Stimulated activated CD8-positive, alpha-beta memory T cell treated with anti-CD3 and anti-CD28 coated beads, Interleukin-7, amount 100 ng/mL, for 1 hour (primary cell): ENCODE measurements at places on chromosomes 13 and 19.

DNA sequence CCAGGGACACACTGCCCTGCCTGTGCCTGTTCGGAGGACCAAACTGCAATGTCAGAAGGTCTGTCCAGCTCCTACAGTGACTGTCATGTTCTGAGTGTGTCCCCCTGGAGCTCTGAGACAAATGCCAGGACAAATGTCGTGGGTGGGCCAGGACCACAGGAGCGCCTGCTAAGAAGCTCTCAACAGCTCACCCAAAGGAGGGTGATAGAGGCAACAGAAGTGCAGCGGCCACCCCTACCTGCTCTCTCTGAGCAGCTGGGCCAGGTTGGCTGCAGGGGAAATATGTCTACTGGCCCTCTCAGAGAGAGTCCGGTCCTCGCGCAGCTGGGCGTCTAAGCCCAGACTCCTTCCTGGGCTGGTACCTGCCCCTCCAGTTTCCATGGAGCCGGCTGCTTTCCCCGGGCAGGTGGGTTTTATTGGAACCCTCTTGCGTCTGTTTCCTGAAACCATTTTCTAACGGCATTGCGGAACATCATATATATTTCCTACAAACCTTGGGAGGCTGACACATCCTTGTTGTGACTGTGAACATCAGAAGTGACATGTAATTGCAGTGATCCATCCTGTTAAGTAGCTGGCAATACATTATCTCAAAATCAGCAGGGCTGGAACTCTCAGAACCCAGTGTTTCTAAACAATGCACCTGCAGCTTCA lies 78.1 kb downstream of the CHST8 start:
- no peak for DNase-seq

DNA sequence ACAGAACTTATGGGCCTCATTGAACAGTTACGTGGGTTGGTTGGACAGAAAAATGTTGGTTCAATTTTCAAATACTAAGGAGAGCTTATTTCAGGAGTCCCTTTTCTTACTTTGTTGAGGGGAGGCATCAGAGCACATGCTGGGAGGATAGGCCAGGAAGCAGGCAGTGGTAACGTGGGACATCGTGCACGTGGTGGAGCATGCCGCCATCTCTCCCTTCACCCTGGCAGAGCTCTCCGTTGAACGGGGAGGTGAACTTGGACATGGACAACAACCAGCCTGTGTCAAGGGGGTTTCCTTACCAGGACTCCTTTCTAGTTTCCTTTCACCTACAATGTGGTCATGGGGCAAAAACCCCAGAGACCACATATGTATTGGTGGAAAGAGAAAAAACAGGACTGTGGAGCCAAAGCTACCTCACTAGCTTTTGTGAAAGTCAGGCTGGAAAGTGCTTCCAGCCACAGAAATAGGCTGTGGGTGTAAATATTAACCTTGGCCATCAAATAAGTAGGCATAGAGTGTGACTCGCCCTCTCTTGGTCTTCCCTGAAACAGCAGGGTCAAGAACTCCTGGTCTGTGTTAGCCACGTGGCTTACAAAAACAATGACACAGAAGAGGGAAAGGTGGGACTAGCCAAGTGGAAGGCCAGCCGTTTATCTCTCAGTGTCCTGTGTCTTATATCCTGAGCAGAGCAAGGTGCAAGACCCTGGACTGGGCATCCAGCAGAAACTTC lies 14.4 kb downstream of the MICOS13 start:
- no peak for DNase-seq

DNA sequence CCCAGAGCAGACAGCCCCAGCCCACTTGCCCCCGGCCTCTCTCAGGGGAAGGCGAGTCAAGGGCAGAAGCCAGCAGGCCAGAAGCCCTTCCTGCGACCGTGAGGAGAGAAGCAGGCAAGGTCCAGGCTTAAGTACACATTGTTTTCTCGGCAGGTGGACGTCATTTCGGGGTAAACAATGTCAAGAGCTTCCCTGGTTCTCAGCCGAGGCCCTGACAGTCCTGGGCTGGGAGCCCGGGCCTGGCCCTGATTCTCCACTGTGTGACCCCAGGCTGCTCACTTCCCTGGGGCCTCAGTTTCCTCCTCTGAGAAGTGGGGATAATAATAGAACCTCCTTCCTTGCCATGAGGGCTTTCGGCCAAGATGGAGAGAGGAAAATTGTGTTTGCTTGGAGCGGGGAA lies 19.4 kb downstream of the PLVAP start:
- no peak for DNase-seq

DNA sequence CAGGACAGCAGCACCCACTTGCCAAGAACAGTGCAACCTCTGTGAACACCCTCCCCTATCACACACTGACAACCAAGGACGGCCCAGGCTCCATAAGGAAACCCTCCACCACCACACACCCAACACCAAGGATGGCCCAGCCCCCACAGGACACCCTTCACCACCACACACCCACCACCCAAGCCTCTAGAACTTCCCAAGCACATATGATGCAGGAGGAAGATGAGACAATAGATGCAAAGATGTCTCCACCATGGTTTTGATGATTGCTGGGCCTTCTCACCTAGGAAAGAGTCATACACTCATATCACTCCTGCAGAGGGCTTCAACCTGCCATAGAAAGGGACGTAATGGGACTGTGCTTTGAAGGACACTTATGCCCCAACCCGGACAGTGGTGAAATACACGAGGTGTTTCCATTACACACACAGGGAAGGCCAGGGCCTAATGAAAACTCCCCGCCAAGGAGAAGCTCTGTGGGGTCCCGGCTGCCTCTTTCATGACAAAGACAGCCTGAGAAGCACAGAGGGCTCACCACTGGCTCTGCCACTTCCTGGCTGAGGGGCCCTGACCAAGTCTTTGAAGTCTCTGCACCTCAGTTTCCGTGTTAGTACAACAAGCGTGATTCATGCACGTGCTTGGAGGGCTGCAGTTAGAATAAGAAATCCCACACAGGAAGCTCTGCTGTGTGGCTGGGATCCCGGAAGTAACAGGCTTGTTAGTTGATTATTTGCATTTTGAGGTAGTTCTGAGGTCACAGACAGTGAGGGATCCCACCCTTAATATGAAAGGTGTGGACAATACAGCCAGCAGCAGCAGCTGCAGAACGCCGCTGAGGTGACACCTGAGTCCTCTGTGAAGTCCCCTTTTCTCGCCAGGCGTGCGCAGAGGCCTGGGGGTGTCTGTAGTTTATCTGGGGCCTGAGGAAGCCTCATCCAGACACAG lies 61.9 kb upstream of the ATP12A start:
- DNase-seq: peak; percentile 55

DNA sequence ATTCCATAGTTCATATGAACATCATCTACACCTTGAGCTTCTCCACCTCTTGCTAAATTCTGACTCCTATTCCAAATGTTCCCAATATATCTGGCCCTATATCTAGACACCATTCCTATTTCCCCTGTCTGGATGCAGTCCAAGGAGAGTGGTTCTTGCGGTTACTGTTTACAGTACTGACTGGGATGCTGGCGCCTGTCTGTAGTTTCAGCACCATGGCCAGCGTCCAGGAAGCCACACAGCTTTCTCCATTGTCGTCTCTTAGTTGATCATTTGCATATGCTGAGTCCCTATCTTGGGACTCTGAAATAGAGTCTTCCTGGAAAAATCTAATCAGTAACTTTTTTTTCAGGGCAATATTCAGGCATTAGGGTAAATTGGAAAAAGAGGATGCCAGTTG lies 14.9 kb downstream of the LAIR2 start:
- DNase-seq: no peak

DNA sequence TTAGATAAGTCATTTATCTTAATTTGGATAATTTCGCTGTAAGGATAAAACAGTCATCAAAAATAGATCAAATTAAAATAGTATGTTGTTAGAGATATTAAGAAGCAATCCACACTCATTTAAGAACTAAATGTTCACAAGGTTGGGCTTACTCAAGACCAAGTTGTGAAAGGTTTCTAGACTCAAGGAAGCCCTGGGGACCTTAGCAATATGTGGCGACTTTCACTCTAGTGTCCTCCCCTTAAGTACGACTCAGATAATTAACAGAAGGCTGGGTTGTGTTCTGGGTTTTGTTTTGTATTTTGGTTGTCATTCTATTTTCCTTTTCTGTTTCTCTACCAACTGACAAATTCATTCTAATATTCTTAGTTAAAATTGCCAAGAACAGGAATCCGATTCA lies 1008.0 kb downstream of the PCDH9 start:
- DNase-seq: no peak

DNA sequence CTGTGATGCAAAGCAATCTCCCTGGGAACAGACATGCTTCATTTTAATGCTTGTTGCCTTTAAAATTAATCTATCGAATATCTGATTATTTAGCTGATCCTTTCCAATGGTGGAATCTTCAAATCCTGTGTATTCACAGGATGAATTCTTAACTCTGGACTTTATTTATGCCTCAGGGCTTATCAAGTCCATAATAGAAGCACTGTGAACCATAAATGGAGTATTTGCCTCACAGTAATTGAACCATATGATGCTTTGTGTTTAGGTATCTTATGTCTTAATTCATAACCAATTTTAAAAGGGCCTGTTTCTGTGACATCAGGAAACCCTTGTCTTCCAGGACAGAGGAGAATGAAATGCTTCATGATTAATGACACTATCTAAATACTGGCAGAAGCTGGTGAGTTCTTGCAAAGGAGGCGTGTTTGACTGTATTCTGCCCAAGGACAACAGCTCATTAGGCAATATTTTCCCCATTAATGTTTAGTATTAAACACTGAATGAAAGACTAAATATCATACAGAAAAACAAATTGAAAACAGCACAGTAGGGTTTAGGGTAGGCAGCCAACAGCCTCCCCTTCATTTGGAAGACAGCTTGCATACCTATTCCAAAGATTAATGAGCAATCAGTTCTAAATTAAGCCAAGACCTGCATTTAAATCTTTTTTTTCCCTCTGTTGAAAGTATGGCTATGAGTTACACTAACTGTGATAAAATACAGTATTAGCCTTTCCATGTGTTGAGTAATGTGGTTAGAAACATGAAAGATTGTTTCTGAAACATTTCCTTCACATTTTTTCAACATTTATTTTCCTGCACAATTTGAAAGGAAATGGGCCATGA lies 709.4 kb downstream of the PCDH9 start:
- no peak for DNase-seq

GRCh38 chr19:5290336-5291262 lies 50.0 kb downstream of the PTPRS start:
- no peak for DNase-seq

- no peak for DNase-seq
These were observed 484 bp upstream of the MUC16 start for GRCh38 chr19:9010693-9011092.

DNA sequence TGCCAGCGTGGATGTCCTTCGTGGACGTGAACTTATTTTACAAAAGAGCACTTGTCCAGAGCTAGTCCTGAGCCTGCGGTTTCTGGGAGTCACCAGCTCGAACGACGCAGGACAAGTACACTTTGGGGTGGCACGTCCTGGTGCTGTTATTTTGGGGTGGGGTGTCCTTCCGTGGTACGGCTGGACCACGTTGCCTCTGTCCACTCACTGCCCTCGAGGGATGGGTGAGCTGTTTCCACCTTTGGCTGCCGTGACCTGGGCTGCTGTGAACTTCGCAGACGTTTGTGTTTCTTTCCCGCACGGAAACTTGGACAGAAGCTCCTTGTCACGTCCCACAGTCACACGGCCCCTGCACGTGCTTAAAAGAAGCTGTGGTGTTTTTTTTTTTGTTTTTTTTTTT lies 11.0 kb downstream of the GZMM start:
- no peak for DNase-seq

DNA sequence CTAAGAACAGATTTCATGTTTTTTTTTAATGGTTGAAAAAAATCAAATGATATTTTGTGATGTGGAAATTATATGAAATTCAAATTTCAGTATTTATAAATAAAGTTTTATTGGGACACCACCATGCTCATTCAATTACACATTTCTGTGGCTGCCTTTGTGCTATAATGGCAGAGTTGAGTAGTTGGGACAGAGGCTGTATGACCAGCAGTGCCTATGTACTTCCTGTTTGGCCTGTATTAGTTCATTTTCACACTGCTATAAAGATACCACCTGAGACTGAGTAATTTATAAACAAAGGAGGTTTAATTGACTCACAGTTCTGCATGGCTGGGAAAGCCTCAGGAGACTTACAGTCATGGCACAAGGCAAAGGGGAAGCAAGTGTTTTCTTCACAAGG lies 33.6 kb downstream of the AKAP11 start:
- no peak for DNase-seq

- no peak for DNase-seq
These were observed 24.8 kb upstream of the TMEM255B start for GRCh38 chr13:113734099-113734825.

- DNase-seq: no peak
These were observed 539.0 kb downstream of the EFNB2 start for GRCh38 chr13:105996391-105997025.

DNA sequence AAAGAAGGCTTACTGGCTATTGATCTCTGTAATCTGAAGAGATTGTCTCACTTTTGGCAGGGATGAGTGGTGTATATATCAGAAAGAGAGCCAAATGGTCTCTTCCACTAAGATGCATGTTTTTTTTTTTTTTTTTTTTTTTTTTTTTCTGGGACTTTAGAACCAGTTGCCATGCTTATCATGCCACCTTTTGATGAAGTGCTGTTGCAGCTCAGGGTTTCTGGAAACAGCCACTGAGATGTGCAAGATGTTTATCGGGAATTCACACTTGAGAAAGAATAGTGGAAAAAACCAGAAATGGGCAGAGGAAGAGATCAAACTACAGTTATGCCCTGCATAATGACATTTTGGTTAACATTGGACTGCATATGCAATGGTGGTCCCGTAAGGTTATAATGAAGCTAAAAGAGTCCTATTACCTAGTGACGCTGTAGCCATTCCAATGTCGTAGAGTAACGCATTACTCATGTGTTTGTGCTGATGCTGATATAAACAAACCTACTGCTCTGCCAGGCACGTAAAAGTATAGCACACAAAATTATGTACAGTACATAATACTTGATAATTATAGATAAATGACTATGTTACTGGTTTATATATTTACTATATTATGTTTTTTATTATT lies 121.0 kb downstream of the KLF5 start:
- no peak for DNase-seq

GRCh38 chr13:29594303-29594709 lies 1.2 kb downstream of the SLC7A1 start:
- DNase-seq: no peak

DNA sequence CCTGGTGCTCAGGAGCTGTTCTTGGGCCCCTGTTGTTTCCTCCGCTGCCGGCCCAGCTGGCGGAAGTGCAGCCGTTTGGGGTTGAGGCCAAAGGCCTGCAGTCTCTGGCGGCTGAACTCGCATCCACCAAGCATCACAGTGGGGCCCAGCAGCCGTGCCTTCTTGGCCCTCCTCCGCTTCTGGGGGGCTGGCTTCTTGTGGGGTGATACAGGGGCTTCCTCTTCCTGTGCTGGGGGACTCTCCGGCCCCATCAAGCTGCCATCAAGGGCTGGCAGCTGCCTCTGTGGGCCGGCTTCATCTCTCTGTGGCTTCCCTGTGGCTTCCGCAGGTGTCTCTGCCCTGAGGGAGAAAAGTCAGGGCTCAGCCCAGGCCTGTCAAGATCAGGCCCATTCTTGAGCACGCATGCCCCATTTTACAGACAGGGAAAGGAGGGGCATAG lies 10.3 kb downstream of the ATG4D start:
- peak; percentile 35 for DNase-seq

DNA sequence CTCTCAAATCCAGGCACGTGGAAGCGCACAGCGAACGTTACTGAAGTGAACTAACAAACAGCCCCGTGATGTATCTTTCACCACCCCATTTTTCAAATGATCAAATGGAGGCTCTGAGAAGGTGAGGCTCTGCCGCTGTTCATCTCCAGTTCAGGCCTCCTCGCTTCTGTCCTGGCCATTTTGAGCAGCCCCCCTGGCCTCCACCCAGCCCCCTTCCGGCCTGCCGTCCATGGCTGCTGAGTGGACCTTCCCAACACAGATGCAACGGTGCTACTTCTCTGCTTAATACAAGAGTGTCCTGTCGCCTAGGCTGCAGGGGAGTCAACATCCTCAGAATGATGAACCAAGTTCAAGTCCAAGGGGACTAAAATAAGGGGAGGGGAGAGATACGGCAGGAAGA lies 9.7 kb downstream of the SYDE1 start:
- no peak for DNase-seq
